Epithelial cell of prostate (primary cell): ENCODE measurements at places on chromosomes 16 and 17.

DNA sequence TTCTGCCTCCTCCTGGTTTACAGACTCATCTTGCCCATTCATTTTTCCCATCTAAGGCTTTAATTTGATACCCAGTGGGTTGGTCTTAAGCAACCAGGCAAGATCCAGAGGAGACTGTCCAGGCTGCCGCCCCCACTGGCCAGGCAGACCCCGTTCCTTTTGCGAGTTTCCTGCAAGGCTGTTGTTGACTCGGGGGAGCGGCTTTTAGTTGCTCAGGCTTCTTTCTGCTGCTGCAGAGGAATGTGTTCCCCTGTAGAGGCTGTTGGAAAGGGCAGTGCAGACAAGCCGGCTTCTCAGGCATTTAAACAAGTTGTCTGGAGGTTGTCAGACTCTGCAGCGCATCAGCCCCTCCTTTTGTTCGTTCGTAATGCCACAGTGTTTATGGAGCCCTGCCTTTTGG lies 231.2 kb downstream of the PRKCA start:
- no peak for DNase-seq

GRCh38 chr16:84068041-84068440 lies 25.4 kb upstream of the SLC38A8 start:
- DNase-seq = no peak

DNA sequence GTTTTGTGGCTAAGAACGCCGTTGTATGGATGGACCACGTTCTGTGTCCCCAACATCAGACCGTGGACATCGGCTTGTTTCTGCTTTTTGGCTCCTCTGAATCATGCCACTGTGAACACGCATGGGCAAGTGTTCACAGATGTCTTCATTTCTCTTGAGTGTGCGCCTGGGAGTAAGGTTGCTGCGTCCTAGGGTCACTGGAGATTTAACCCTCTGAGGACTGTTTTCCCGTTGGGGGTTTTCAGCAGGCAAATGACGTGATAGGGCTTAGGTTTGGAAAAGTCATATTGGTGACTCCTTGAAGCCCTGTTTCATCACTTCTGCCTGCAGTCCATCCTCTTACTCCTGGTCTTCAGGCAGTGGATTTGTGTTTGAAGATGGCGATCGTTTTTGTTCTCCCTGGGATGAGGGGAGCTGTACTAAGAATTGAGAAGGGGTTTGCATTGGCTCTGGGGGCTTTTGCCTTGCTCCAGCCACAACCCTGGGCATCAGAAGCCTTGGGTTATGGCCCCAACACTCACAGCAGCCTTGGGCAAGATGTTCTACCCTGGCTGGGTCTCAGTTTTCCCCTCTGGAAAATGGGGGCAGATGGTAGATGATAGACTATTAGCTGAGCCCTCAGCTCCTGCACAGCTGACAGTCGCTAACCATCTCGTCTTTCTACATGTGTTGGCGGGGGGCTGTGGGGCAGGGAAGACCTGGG lies 67.2 kb upstream of the CIBAR2 start:
- no peak for DNase-seq

DNA sequence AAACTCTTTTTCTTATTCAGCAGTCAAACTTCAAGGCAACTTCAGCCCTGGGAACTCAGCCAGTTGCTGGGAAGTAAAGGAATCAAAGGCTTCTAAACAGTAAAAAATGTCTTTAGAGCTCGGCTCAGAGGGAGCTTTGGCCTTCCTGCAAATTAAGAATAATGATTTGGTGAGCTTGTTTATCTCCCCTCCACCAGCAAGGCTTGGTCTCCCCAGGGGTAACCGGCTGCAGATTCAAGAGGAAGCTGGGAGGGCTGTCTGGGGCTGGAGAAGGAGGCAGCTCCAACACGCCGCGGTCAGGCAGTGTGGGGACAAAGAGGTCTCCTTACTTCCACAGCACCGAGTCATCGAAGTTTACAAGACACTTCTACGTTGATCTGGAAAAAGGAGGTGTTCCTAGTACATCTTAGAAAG lies 17.7 kb upstream of the DOC2B start:
- no peak for DNase-seq

DNA sequence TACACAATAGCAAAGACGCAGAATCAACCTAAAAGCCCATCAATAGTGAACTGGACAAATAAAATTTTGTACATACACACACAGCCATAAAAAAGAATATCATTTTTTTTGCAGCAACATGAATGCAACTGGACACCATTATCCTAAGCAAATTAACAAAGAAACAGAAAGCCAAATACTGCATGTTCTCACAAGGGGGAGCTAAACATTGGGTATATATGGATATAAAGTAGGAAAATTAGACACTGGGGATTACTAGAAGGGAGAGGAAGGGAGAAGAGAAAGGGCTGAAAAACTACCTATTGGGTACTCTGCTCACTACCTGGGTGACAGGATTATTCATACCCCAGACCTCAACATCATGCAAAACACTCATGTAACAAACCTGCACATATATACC lies 28.2 kb downstream of the ADAMTS18 start:
- no peak for DNase-seq

DNA sequence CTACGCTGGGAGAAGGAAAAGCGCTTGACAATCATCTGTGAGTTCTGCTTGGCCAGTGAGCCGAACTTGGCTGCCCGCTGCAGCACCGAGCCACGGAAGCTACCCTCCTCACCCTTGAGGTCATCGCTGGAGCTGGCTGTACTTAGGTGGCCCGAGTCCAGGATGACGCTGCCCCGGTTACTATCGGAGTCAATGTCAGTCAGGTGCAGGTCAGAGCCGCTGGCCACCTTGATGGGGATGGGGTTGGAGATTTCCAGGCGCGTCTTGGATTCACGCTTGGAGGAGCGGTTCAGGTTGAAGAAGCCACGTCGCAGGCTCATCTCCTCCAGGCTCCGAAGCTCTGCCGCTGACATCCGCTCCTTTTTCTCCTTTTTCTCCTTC lies 13.7 kb downstream of the MYO18A start:
- DNase-seq = no peak

- no peak for DNase-seq
Measured at GRCh38 chr17:73956595-73957465, 246.6 kb upstream of the RPL38 start.

- DNase-seq = no peak
Measured at GRCh38 chr16:73998707-73999106, 297.9 kb upstream of the PSMD7 start.

DNA sequence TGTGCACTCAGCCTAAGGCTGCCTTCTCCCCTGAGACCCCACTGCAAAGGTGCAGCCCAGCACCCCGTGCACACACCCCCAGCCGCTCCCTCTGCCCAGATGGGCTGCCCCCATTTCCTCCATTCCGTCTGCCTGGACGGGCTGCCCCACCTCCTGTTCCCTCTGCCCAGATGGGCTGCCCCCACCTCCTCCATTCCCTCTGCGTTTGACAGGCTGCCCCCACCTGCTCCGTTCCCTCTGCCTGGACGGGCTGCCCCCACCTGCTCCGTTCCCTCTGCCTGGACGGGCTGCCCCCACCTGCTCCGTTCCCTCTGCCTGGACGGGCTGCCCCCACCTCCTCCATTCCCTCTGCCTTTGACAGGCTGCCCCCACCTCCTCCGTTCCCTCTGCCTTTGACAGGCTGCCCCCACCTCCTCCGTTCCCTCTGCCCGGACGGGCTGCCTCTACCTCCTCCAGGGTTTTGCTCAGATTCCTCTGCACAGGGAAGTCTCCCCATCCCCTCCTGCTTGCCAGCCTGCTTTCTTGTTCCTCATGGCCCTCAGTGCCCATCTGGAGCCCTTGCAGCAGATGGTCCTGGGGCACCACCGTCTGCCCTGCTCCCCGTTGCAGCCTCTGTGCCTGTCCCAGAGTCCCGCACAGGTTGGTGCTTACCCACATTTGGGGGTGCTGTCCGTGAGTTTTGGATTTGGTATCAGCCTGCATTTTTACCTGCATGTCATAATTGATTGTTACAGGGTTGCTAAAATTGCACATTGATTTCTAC lies 23.4 kb upstream of the IL17C start:
- no peak for DNase-seq

GRCh38 chr17:3827124-3827773 lies 18.8 kb downstream of the NCBP3 start:
- no peak for DNase-seq

GRCh38 chr17:69773081-69773480 lies 301.9 kb upstream of the KCNJ16 start:
- no peak for DNase-seq

DNA sequence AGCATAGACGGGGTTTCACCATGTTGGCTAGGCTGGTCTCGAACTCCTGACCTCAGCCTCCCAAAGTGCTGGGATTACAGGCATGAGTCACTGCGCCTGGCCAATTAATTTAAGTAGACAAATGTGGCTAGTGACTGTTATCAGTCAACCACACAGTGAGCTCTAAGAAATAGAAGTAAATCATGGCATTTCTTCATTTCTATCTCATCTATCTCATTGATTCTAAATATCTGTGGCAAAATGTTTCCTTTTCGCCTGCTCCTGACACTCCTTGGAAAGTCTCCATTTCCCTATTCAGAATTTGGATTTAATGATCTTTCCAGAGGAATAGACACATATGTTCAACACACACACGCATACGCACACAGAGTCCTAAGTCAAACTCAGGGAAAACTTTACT lies 81.3 kb downstream of the HIC1 start:
- DNase-seq = no peak

GRCh38 chr16:15820837-15821236 lies 36.0 kb downstream of the MYH11 start:
- DNase-seq = no peak

DNA sequence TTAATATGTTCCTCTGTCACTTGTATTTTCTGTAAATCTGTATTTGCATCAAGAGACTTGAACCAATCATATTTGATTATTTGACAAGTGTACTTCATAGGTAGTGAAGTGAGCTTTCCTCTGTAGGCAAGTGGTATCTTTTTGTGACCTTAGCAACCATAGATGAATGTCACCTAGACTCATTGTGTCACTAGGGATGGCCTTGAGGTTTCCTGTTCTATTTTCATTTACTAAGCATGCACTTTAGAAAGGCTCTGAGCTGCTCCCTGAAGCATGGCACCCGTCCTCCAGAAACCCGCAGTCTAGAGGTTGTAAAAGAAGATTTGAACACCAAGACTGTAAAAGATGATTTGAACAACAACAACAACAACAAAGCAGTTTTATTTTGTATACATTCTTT lies 151.7 kb downstream of the PRKCB start:
- no peak for DNase-seq

DNA sequence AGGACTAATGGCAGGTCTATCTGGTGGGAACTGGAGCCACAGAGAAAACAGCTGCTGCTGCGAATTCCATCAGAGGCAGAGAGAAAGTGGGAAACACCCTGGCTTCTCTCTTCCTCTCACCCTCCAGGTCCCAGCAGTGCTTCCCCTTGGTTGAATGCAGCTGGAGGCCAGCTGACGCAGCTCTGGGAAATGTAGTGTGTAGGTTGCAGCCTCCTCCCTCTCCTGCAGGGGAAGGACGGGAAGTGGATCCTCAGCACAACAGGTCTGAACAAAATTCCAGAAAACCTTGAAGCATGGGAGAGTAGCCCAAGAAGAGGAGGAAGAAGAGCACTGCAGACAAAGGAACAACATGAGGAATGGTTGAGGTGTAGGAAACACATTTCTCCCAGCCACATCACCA lies 67.8 kb upstream of the MMP2 start:
- DNase-seq = no peak

GRCh38 chr17:68143425-68143824 lies 104.4 kb upstream of the AMZ2 start:
- DNase-seq = no peak

GRCh38 chr16:49652456-49653172 lies 203.3 kb downstream of the ZNF423 start:
- no peak for DNase-seq

- DNase-seq = no peak
Measured at GRCh38 chr16:50017553-50017952, 7.5 kb upstream of the CNEP1R1 start.

DNA sequence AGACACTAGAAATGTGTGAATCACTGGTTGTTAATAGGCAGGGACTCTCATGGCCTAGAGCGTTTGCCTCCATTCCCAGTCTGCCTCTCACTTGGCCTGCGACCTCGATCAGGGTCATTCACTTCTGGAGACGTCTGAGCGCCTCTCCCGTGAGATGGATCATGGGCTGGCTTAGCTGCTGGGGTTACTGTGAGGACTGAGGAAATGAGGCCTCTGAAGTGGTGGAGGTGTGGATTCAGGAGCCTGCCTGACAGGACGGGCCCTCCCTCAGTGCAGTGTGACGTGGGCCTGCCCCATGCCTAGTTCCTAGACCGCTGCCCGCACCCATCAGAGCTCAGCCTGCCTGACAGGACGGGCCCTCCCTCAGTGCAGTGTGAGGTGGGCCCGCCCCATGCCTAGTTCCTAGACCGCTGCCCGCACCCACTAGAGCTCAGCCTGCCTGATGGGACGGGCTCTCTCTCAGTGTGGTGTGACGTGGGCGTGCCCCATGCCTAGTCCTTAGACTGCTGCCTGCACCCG lies 61.9 kb downstream of the BANP start:
- no peak for DNase-seq

- no peak for DNase-seq
Measured at GRCh38 chr17:32596628-32597027, 109.8 kb downstream of the CDK5R1 start.

GRCh38 chr16:57732714-57733113 lies 2.9 kb upstream of the KATNB1 start:
- DNase-seq = no peak

- DNase-seq = no peak
Measured at GRCh38 chr17:74954665-74955421, 17.7 kb downstream of the HID1 start.

GRCh38 chr17:68468788-68469187 lies 11.5 kb upstream of the WIPI1 start:
- DNase-seq = no peak

- no peak for DNase-seq
Measured at GRCh38 chr16:11009027-11009755, 64.8 kb downstream of the CLEC16A start.

- DNase-seq = no peak
Measured at GRCh38 chr16:65418435-65418834, 296.6 kb upstream of the CDH11 start.

DNA sequence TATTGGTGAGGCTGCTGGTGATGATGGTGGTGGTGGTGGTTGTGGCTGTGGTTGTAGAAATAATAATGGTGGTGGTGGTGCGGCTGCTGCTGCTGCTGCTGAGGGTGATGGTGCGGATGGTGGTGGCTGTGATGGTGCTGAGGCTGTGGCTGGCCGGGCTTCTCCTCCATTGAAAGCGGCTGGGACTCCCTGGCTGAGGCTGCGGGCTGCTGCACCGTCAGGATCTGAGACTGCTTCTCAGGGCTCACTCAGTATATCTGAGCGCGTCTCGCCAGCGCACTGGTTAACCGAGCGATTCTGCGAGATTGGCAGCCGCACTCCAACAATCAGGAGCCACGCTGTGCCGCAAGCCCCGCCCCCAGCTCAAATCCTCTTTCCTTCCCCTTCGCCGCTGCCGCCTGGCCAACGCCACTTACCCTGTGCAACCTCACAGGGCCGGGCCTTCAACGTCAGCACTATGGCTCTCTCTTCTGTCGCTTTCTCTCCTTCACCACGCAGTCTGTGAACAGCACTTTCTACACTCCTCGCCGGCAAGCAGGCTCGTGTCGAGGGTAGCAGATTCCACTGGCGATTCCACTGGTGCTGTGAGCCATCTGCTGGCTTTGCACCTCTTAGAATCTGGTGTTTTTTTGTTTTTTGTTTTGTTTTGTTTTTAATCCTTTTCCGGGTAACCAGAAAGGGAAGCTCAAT lies at the start of gene NUFIP2:
Gene NUFIP2 (minus strand): TSS at position 259 of the 690 bp plus-strand sequence. CDS start 89 bp downstream, at position 170.
- peak; percentile 91 for DNase-seq
